ENCODE measurements at places on chromosomes 7 and 10. TPM values are rescaled to one million over a fixed set of nuclear protein-coding genes. Genes with fewer than 3 reads are reported as not detected.
A peak's percentile ranks its signal among the peaks of the same experiment; 100 is the strongest.

Gene SLC29A4
- 12.4 TPM for total RNA-seq

Gene PAPOLB
- total RNA-seq: not detected

Gene ATP6V0E2
- total RNA-seq: 17.8 TPM

DNA sequence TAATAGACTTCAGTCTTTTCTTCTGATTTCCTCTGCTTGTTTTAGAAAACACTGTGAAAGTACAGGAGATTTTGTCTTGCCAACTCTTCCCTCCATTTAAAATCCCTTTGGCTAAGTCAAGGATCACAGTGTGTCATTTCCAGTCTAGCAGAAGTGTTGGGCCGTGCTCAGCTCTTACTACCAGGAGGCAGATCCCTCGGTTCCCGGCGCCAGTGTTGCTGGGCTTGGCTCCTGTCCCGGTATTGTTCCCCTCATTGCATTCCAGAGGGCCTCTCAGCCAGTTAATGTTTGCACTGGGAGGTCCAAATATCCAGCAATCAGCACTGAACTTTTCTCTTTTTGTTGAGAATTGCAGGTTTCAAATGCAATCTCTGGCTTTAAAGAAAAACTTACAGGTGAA lies 612.1 kb upstream of the MGMT start:
- DNase-seq: no peak

DNA sequence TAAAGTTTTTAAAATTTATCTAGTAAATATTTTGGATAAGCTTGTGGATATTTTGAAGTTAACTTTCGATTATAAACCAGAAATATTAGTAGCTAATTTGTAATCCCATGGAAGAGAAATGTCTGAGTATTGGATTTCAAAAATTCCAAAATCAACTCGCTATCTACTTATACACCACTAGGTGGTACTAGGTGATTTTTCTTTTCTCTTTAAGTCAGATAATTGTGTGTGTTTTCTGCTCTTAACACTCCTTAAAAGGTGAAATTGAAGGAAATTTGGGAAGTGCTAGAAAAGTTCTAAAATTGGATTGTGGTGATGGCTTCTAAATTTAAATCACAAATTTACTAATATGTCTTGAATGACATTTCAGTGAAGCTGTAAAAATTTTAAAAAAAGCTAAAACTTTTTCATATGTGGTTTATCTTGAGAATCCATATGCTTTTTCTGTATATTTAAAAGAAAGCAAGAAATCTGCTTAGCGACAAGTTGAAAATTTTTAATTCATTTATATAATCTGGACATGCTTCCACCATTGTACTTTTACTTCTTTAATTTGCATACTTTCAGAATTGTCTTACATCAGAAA lies 90.2 kb downstream of the IPMK start:
- no peak for DNase-seq

GRCh38 chr7:25669281-25669781 lies 441.0 kb upstream of the NPVF start:
- DNase-seq: no peak

- DNase-seq: no peak
Observed at GRCh38 chr7:127393368-127394058, 1.0 kb upstream of the ZNF800 start.

GRCh38 chr10:69043931-69044531 lies 43.9 kb upstream of the SRGN start:
- DNase-seq: no peak

DNA sequence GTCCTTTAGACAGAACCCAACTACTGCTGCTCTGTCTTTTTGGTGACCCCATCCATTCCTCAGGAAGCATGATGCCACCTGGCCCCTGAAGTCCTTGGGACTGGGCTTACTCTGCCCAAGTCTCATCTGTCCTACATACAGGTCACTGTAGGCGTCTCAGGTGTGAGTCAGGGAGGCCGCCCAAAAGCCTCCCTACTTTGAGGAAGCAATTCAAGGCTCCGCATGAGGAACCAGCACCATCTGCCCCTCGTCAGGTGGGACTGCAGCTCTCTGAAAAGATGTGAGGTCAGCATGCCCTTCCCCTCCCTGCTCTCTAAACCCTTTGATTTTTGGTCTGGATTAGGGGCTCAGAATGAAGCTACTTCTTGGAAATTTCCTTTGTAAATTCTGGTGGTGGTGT lies 354.8 kb downstream of the CXCL12 start:
- no peak for DNase-seq

DNA sequence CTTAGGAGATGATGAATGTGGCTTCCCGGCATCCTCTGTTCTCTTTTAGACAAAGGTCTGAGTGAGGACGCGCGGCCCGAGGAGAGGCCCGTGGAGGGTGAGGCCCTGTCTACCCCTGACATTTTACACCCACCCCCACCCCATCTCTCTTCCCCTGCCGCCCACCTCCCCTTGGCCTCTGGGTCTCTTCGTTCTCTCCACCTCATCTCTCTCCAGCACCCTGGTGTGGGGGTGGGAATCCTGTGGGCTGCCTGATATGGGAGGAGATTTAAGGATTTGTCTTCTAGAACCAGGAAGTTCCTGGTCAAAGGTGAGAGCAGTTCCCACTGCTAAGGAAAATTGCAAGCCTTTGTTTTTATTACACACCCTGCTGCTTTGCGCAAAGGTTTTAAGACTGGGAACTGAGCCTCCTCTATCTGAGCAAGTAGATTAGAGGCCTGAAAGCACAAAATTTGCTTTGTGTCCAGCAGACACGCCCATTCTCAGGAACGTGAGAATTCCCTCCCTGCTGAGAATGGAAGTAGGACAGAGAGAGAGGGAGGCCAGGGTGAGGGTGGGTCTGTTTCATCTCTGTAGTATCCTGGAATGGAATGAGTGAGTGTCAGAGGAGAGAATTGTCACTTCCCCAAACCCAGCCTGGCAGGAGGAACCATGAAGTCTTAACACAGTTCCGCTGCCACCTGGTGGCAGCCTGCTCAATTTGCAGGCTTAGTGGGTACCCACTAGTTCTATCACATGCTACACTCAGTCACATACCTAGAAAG lies 91.2 kb downstream of the GTF2IRD1 start:
- peak; percentile 70 for DNase-seq

- no peak for DNase-seq
Observed at GRCh38 chr10:126027692-126028091, 131.3 kb downstream of the FANK1 start.
